ENCODE measurements at places on chromosomes 1 and 21.

- DNase-seq = no peak
Measured at GRCh38 chr21:29826386-29826785, 113.4 kb downstream of the GRIK1 start.

DNA sequence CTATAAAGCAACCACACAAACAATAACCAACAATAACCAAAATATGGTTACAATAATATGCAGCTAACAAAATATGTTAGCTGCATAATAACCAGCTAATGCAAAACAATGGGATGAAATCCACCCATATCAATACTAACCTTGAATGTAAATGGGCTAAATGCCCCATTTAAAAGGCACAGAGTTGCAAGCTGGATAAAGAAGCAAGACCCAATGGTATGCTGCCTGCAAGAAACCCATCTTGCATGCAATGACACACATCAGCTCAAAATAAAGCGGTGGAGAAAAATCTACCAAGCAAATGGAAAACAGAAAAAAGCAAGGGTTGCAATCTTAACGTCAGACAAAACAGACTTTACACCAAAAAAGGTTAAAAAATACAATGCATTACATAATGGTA is 316.5 kb upstream of the NR5A2 start:
- DNase-seq = no peak

DNA sequence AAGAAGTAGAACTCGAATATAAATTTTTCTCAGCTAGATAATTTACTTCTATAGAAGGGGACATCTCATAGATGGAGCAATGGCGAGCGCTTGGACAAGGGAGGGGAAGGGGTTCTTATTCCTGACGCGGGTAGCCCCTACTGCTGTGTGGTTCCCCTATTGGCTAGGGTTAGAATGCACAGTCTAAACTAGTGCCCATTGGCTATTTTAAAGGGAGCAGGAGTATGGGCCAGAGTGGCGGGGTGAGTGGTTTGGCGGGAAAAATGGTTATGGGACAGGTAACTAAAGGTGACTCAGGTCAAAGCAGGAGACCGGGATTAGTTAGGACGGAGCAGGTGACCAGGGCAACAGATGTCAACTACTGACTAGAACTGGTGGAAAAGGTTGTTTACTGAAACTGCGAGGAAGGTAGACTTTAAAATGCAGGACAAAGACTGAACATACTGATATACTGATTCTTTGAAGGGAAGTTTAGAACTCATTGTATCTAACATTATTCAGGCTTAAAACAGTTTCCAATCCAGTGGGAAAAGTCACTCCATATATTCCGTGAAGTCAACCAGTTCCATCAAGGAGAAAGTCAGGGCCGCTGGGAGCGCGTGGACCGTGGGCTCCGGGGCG is 940 bp upstream of the ATAD3A start:
- DNase-seq = no peak

- no peak for DNase-seq
Measured at GRCh38 chr21:26377111-26377694, 195.9 kb downstream of the CYYR1 start.

DNA sequence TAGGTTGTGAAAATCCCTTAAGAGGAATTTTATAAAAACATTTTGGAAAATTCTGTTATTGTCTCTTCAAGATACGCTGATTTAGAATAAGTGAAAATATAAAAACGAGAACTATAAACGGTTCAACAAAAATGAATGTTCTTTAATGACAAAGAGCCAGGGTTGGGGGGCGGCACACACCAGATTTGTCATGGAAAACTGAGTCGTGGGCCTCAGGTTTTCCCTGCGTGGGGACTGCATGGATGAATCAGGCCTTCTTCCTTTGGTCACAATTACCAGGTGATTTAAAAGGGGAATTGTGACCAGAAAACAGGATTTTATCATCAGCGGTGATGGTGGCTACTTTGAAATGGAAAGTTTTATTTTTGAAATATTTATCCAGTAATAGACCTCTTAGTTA is 8.6 kb downstream of the LHX4 start:
- DNase-seq = no peak

DNA sequence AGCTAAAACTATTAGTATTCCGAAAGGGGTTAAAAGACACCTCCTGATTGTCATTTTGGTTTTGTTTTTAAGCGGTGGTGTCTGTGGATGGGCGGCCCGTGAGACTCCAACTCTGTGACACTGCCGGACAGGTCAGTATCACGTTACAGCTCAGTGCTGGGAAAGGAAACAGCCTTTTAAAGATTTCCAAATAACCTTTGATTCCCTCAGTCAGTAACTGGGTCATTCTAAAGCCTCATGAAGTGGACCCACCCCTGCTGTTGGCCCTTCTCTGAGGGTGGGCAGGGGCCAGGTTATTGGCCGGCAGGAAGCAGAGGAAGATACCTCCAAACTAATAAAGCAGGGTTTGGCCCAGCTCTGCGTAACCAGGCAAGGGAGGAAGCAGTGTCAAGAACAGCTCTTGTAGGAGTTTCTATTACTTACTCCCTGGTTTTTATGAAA is 2.3 kb downstream of the RHOU start:
- no peak for DNase-seq

DNA sequence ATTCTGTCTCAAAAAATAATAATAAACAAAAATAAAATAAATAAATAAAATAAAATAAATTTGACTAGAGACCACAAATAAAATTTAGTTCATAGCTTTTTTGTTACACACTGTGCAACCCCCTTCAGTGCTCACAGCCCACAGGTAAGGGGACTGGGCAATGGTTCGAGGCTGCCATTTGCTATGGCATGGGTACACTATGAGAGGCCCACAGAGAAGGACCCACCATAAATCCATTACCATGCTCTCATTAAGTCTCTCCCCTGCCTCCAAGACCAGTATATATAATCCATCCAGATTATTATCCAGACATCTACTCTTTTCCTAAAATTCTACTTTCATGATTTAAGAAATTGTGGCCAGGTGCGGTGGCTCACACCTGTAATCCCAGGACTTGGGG is 8.7 kb upstream of the RIT1 start:
- DNase-seq = no peak

- DNase-seq = no peak
Measured at GRCh38 chr1:156308078-156308477, 9.0 kb upstream of the VHLL start.

GRCh38 chr1:28190996-28191645 is 14.6 kb upstream of the PTAFR start:
- no peak for DNase-seq

- DNase-seq = no peak
Measured at GRCh38 chr1:188372821-188373220, 1544.1 kb downstream of the PLA2G4A start.

DNA sequence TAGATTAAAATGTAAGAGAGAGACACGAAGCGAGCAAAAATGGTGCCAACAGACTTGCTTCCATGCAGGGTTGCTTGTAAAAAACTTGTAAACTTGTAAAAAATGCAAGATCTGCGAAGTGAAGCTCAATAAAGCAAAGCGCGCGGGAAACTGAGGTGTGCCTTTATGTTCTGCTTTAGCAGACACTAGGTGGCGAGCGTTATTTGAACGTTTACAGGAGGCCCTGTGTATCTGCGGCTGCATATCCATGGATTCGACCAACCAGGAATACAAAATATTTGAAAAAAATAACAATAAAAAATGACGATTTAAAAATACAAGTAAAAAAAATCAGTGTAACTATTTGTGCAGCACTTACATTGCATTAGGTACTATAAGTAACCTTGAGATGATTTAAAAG is 1.5 kb downstream of the UBE2G2 start:
- no peak for DNase-seq

DNA sequence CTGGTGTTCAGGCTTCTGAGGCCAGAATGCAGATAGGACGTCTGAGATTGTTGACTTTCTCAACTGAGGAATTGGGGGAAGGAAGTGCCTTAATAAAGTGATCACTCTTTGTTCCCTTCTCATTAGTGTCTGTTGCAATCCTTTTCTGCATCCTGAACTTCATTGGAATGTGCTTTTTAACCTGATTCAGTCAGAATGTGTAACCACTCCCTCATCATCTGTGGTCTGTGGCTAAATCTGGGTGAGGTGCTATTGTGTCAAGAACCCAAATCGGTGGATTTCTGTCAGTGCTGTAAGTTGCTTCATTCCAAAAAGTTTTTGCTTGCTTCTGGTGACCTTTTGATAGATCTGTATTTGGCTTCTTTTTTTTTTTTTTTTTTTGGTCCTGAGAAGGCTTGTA is 38.2 kb downstream of the ARID1A start:
- no peak for DNase-seq

DNA sequence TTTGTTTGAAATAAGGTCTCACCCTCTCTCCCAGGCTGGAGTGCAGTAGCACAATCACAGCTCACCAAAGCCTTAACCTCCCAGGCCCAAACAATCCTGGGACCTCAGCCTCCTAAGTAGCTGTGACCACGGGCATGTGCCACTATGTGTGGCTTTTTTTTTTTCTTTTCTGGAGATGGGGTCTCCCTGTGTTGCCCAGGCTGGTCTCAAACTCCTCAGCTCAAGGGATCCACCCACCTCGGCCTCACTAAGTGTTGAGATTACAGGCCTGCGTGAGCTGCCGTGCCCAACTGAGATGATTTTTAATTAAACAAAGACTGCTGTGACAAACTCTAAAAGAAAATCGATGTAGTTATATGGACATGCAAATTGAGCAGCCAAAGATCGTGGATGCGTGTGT is 768.4 kb upstream of the ADGRL2 start:
- no peak for DNase-seq

DNA sequence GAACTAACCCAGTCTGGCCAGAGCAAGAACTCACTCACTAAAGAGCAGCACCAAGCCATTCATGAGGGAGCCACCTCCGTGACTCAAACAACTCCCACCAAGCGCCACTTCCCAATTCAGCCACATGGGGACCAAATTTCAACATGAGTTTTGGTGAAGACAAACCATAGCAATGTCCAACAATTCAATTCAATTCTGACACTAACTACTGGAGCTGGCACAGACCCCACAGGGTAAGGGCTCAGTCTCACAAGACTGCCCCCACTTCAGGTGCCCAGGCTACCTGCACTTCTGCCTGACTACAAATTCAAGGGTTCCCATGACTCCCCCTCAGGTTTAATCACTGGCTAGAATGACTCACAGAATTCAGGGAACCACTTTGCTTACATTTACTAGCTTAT is 48.8 kb upstream of the RAP1A start:
- peak; percentile 15 for DNase-seq

GRCh38 chr1:225461533-225462428 is 33.9 kb upstream of the LBR start:
- no peak for DNase-seq

GRCh38 chr1:64969305-64970046 is 3.1 kb upstream of the JAK1 start:
- DNase-seq = no peak

- no peak for DNase-seq
Measured at GRCh38 chr1:34066166-34066565, 98.9 kb downstream of the CSMD2 start.

- no peak for DNase-seq
Measured at GRCh38 chr1:197915260-197915861, 1.8 kb upstream of the LHX9 start.

DNA sequence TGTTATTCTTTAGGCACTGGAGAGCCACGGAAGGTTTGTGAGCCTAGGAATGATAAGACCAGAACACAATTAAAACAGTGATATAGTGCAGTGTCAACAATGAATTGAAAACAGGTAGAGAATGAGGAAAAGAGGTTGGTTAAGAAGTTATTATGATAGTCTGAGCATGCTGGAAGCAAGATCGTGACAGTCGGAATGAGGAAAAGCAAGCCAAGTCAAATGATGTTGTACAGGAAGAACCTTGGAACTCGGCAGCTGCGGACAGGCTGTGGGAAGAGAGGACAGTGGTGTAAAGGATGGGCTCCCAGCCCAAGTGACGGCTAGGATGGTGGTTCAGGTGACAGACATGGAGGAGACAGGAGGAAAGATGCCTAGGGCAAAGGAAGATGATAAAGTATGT is 25.6 kb downstream of the MTARC1 start:
- DNase-seq = no peak

- DNase-seq = no peak
Measured at GRCh38 chr1:39761557-39762260, 9.4 kb downstream of the OXCT2 start.

- no peak for DNase-seq
Measured at GRCh38 chr1:165281207-165281901, 75.2 kb downstream of the LMX1A start.

DNA sequence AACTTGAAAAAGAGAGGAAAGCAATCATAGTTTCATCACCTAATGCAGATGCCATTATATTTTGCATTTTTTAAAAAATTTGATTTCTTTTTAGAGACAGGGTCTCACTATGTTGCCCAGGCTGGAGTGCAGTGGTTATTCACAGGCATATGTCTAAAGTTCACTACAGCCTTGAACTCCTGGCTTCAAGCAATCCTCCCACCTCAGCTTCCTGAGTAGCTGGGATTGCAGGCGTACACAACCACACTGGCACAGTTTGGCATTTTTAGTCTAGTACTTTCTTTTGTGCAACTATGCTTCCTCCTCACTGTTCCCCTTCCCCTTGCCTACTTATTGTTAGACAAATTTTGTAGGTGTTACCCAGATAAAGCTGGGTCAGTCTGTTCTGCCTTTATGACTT is 18.0 kb downstream of the RHOU start:
- no peak for DNase-seq

DNA sequence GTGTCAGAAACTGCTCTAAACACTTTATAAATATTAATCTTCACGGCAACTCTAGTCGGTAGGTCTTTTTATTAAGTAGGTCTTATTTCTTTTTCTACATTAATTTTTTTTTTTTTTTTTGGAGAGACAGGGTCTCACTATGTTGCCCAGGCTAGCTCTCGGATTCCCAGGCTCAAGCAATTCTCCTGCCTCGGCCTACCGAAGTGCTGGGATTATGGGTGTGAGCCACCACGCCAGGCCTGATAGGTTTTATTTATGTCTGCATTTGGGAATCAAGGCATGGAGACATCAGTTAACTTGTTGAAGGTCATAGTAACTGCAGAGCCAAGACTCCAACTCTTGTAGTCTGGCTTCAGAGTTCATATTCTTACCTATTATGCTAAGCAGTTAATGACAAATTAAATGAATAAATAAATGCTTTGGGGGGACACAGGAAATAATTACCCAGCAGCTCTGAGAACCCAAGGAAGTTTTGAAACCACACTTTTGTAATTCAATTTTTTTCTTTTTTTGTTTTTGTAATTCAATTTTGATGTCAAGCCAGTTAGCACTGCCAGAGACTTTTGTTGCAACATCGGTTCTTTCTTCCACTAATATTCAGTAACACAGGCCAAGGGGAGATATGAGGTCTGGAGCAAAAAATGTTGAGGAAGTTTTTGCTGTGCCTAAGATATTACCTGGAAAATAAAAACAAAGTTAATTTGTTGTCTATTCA is 9.4 kb upstream of the UAP1 start:
- no peak for DNase-seq

DNA sequence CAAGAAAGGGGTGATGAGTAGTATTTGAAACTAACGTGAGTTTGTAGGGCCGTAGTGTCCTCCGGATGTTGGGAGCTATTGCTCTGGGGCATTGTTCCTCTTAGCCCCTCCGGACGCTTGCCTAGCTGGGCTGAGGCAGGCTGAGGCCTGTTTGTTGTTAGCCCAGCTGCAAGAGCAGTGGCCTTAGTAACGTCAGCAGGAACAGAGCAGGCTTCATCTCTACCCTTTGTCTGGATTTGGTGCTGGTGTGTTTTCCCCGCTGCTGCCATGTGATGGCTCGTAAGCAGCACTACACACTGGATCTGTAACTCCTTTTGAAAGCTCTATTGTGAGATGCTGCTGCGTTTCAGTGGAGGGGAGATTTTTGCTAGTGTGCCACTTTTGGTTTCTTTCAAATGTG is 57.6 kb downstream of the DNM3 start:
- DNase-seq = no peak

GRCh38 chr1:210707300-210708240 is 378.9 kb downstream of the HHAT start:
- no peak for DNase-seq

Measured in stimulated activated CD8-positive, alpha-beta memory T cell treated with anti-CD3 and anti-CD28 coated beads, Interleukin-12 subunit alpha, Interleukin-12 subunit beta, amount 100 ng/mL, for 1 hour (primary cell).